Aorta (tissue), 5 donors: ENCODE measurements at places on chromosomes 11 and 22. TPM values are rescaled to one million over a fixed set of nuclear protein-coding genes. Genes with fewer than 3 reads are reported as not detected.

Gene AIFM3
- 3.8 TPM for total RNA-seq

DNA sequence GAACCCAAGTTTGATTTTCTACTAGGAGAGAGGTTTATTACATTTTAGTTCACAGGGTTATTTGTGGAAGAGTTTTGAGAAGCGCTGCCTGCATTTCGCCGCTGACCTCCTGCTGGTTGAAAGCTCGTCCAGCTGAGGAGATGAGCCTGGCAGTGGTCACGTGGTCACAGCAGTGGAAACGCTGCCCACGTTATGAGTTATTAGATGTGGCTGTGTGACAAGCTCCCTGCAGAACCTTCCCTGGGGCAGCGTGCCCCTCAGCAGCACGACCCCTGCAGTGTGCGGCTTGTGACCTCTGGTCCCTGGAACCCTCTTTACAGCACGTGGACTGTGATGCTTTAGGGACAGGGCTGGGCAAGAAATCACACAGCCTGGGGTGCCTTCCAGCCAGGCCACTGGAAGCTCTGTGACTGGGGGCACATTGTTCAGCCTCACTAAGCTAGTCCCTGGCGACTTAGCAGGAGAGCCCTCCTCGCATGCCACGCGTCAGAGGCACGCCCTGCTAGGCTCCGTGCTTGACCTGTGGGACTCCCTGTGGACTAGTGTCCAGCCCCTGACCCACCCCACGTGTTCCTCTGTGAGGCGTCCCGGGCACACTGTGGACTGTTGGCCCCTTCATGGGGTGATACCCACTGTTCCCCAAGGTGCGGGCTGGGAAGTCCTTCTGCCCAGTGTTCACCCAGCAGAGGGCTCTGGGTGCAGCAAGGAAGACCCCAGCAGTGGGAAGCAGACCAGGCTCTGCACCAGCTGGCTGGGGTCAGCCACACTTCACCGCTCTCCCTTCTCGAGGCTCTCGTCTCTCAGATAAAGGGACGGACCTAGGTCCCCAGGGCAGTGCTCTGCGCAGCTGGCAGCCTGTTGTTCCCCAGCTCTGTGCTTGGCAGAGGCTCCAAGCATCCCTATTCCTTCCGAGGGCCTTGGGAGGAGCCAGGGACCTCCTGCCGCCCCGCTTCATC, 349.5 kb downstream of the TBC1D22A start:
- H3K36me3 ChIP-seq = no peaks in the 10 kb centered on the region
- H3K4me3 ChIP-seq = no peak overlapping the region
- no peaks in the 10 kb centered on the region for H3K27me3 ChIP-seq
- H3K27ac ChIP-seq = no peak overlapping the region

DNA sequence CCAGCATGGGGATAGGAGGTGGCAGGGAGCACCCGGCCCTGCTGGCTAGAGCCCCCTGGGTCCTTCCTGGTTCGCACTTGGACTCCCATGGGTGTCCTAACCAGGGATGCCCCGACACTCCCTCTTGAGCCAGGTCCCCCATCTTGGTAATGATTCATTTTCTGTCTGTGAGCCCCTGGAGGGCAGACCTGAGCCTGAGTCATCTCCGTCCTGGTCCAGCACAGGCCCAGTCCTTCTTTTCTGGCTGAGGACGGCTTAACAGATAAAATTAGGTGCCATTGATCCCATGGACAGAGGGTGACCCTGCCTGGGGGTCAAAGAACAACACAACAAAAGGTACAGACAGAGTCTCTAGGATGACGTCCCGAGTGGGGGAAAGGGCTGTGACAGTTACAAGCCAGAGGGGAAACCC, 3.5 kb downstream of the RHOD start:
- H3K4me1 ChIP-seq = no peaks in the 10 kb centered on the region
- H3K4me3 ChIP-seq = no peak overlapping the region
- no peak overlapping the region for H3K27ac ChIP-seq
- no peaks in the 10 kb centered on the region for H3K36me3 ChIP-seq
- H3K27me3 ChIP-seq = no peaks in the 10 kb centered on the region

Gene FZD4
- total RNA-seq = 91.2 TPM

- no peaks in the 10 kb centered on the region for H3K36me3 ChIP-seq
- DNase-seq = no peak
- H3K4me3 ChIP-seq = no peak overlapping the region
- H3K27me3 ChIP-seq = no peaks in the 10 kb centered on the region
Observed at GRCh38 chr11:122229481-122230384, 113.7 kb upstream of the BLID start.

DNA sequence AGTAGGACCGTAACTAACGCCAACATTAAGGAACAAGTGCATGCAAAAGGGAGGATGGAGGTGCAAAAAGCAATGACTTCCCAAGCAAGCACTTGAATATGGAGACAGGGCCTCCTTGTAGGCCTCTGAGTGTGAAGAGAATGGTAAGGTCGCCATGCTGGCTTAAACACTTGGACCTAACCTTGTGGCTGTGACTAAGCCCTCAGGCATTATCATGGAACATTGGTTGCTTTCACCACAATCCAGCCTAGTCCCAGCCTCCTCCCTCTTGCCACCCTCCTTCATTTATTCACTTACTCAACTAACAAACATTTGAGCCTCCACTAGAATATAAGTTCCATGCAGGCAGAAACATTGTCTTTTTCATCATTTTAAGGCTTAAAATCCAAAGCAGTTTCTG, 11.9 kb upstream of the SYTL2 start:
- H3K4me3 ChIP-seq = no peak overlapping the region
- no peak for DNase-seq
- H3K36me3 ChIP-seq = no peaks in the 10 kb centered on the region
- no peak overlapping the region for H3K27ac ChIP-seq
- H3K27me3 ChIP-seq = no peaks in the 10 kb centered on the region

Gene LRRC74B
- not detected for total RNA-seq

GRCh38 chr11:118612378-118612777, 5.0 kb downstream of the PHLDB1 start:
- H3K4me3 ChIP-seq = no peak overlapping the region
- no peaks in the 10 kb centered on the region for H3K27me3 ChIP-seq
- H3K4me1 ChIP-seq = no peaks in the 10 kb centered on the region
- no peaks in the 10 kb centered on the region for H3K36me3 ChIP-seq

GRCh38 chr11:35178067-35178805, 39.3 kb downstream of the CD44 start:
- no peak overlapping the region for H3K27ac ChIP-seq
- no peaks in the 10 kb centered on the region for H3K27me3 ChIP-seq
- H3K4me1 ChIP-seq = peaks cover 32% of the 10 kb centered on the region
- DNase-seq = no peak
- H3K36me3 ChIP-seq = peaks cover 11% of the 10 kb centered on the region
- H3K4me3 ChIP-seq = no peak overlapping the region

Gene HORMAD2
- not detected for total RNA-seq

Gene SSH3
- 37.0 TPM for total RNA-seq

Gene SHISA8
- not detected for total RNA-seq

GRCh38 chr11:114942207-114942606, 263.9 kb downstream of the NXPE2 start:
- H3K4me3 ChIP-seq = no peak overlapping the region
- DNase-seq = no peak
- H3K36me3 ChIP-seq = no peaks in the 10 kb centered on the region
- no peaks in the 10 kb centered on the region for H3K4me1 ChIP-seq
- no peaks in the 10 kb centered on the region for H3K27me3 ChIP-seq

Gene CD44
- 462 TPM for total RNA-seq

Gene DTX4
- total RNA-seq = 2.6 TPM

DNA sequence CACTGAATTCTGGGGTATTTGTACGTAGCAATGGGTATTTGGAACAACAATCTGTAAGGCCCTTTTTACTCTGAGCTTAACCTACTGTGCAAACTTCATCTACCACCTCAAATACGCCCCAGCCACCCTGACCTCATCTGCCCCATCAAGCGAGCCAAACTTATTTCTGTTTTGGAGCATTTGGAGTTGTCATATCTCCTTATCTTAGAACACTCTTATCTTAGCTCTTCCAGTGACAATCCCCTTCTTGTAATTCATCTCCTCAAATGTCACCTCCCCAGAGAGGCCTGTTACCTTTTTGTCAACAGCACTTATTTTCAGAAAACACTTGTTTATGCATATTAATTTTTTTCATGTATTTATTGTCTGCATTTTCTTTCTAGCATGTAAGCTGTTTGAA, 4.7 kb upstream of the MSANTD2 start:
- H3K27ac ChIP-seq = no peak overlapping the region
- H3K36me3 ChIP-seq = no peaks in the 10 kb centered on the region
- H3K4me1 ChIP-seq = no peaks in the 10 kb centered on the region
- H3K27me3 ChIP-seq = no peaks in the 10 kb centered on the region
- H3K4me3 ChIP-seq = no peak overlapping the region

DNA sequence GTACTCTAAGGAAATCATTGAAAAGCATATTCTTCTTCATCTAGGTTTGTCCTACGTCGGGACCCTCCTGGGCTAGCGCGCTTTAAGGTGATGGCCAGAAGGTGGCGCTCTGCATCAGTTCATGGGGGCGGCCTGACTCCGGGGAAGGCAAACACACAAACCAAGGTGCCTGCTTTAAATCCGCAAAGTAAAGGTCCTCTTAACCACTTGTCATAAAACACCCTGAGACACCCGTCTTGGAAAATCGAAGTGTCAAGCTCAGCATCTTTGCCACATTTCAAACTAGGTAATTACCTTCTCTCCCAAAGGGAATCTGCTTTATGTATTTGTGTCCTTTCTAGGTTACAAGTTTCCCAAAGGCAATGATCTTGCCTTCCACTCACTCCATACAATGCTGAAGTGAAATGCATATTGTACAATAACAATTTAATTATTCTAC, 33.9 kb downstream of the LMO2 start:
- H3K36me3 ChIP-seq = no peaks in the 10 kb centered on the region
- H3K27ac ChIP-seq = no peak overlapping the region
- DNase-seq = peak; percentile 92
- no peaks in the 10 kb centered on the region for H3K4me1 ChIP-seq
- no peaks in the 10 kb centered on the region for H3K27me3 ChIP-seq

Gene JHY
- 7.1 TPM for total RNA-seq

DNA sequence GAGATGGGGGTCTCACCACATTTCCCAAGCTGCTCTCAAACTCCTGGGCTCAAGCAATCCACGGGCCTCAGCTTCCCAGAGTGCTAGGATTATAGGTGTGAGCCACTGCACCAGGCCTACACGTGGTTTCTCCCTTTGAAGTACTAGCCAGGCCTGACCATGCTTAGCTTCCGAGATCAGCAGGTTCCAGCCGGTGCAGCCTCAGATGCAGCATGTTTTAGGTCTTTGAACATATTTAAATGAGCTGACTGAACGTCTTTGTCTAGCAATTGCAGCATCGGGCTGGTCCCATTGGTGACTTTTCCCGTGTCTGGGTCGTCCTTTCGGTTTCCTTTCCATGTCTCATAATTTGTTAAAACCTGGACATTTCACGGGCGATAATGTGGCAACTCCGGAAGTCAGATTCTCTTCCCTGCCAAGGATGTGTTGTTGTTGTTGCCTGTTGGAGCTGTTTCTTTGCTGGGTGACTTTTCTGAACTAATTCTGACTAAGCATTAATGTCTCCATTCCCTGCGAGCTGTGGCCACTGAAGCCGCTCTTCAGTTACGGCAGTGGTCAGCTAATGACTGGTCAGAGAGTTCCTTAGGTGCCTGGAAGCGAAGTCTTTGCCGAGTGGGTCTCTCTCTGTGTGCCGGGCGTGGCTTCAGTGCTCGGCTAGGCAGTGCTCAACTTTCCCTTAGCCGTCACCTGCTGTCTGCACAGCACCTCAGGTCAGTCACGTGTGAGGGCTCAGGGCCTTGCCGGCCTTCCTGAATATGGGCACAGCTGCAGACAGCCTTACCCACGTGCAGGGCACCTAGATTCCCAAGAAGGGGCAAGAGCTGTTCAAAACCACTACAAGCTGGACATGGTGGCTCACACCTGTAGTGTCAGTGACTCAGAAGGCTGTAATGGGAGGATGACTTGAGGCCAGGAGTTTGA, 3.8 kb upstream of the CYP2D6 start:
- no peak overlapping the region for H3K27ac ChIP-seq
- peak; percentile 45 for DNase-seq
- H3K4me3 ChIP-seq = no peak overlapping the region
- H3K4me1 ChIP-seq = no peaks in the 10 kb centered on the region
- no peaks in the 10 kb centered on the region for H3K27me3 ChIP-seq

DNA sequence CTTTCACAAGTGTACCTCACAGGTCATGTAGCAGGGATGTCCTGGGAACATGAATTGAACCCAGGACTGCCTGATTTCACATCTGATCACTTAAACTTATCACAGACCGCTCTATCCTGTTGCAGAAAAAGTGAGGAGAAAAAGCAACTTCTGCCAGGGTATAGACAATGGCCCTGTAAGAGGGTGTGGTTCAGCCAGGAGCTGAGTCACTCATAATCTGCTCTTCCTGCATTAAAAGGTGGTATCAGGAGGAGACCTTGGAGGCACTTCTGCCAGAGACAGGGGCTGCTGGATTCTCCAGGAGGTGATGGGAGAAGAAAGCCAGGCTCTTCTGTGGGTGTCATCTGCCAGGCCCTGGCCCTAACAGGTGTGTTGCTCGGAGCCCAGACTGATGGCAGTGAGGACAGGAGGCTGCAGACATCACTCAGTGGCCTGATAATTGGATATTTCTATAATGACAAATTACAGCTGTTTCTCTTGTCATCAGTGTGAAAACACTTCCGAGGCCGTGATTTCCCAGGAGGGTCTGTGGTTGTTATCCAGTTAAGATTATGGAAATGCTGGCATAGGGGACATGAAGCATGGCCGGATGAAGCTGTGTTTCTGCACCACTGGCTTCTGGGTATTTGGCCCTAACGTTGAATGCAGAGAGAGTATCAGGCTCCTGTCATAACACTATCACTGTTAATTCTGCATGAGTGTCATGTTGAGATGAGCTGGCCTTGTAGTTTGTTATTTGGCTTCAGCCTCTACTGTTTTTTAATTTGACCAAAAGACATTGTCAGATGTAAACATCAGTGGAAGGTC, 125.1 kb upstream of the ZBED5 start:
- no peaks in the 10 kb centered on the region for H3K27me3 ChIP-seq
- no peak overlapping the region for H3K27ac ChIP-seq
- DNase-seq = no peak
- H3K4me3 ChIP-seq = no peak overlapping the region
- no peaks in the 10 kb centered on the region for H3K36me3 ChIP-seq
- H3K4me1 ChIP-seq = no peaks in the 10 kb centered on the region

DNA sequence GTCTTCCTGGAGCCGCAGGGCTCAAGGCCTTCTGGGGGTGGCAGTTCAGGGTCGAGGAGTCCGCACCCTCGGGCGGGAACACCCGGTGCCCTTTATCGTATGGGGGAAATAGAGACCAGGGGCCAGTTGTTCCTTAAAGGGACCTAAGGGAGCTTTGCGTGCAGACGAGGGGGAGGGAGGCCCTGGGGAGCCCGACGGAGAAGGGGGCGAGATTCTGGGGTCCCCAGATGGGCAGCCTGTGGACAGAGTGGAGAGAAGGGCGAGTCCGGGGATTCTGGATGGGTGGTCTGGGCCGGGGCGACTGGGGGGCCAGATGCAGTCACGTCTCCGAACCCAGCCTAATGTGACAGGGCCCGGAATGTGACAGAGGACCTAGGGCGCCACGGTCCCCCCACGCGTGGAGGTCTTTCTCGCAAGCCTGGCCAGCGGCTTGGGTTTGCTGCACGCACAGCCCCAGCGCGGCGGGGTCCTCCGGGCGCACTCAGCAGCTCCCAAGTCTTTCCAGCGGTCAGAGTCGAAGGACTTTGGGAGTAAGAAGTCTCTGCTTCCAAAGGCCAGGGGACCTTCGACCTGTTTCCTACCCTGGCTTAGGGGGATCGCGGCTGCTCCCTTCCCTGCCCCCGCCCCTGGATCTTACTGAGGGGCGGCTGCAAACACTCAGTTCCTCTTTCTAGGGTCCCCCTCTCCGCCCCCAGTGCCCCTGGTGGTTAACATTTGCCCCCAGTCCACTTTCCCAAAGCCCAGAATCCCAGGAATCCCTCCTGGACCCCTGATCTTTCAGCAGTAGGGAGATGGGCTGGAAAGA, 547 bp downstream of the TUBA8 start:
- H3K36me3 ChIP-seq = no peaks in the 10 kb centered on the region
- H3K4me1 ChIP-seq = no peaks in the 10 kb centered on the region
- no peaks in the 10 kb centered on the region for H3K27me3 ChIP-seq
- H3K27ac ChIP-seq = no peak overlapping the region
